ENCODE measurements at places on chromosomes 3 and 15.

- no peak for DNase-seq
Measured at GRCh38 chr3:108877901-108878300, 55.3 kb downstream of the TRAT1 start.

DNA sequence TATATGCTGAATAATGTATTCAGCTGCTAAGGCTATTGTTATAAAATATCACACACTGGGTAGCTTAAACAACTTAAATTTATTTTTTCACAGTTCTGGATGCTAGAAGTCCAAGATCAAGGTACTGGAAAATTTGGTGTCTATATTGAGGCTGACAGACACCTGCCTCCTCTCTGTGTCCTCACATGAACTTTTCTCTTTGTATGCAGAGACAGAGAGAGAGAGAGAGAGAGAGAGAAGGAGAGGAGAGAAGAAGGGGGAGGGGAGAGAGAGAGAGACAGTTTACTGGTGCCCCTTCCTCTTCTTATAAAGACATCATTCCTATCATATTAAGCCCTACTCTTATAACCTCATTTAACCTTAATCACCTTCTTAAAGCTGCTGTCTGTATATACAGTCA lies 320.1 kb upstream of the THBS1 start:
- DNase-seq: no peak

DNA sequence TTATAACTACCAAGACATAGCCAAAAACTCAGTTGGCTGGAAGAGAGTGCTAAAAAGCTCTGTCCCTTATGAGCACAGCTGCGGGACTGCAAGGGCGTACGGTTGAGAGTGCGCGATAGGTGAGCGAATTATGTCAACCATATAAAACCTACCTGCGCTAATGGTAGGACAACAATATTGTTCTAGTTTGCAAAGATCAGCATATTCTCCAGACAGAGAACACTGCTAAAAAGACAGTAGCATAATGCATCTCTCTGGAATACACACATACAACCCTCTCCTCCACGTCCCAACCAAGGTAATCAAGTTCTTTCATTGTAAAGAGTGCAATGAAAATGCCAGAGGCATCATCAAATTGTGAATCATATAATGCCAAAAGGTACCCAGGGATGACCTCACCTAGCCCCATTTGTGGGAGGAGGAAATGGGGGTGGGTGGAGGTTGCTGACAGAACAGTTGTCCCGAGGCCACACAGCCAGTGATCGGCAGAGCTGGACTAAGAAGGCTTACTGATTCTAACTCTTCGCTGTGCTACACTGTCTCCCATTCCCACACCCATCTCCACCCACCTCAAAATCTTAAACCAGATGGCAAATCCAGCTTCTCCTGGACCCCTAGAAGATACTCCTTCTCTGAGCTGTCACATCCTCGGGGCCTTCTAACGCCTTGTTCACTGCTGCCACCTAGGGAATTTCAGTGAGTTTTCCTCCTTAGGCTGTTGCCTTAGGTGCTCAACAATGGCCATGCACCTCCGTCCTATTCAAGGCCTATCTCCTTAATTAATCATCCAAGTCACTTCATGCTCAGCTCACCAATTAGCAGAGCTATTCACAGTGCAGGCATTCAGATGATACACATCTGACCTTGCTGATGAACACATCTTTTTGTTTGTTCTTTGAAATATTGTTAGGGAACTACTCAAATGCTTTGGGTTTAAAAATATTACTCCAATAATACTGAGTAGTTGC lies 60.7 kb downstream of the RPL22L1 start:
- DNase-seq: peak; percentile 48

- no peak for DNase-seq
Measured at GRCh38 chr3:51024765-51025632, 350.3 kb downstream of the DOCK3 start.

- DNase-seq: no peak
Measured at GRCh38 chr3:42689421-42690014, 4.2 kb downstream of the KLHL40 start.

DNA sequence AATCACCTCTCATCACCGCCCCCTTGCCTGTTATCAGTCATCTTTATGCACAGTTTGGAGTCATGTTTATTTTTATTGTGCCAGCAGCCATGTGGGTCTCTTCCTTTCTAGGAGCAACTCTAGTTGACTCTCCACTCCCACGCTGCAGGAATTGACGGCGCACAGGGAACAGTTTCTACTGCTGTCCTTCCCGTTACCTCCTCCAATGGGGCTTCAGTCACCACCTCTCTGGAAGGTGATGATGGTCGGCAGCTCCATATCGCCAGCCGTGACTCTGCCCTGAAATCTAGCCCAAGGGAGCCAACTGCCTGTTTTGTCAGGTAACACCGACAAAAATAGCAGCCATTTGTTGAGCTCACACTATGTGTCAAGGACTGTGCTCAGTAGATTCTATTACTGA lies 35.6 kb upstream of the FAM107A start:
- DNase-seq: no peak

DNA sequence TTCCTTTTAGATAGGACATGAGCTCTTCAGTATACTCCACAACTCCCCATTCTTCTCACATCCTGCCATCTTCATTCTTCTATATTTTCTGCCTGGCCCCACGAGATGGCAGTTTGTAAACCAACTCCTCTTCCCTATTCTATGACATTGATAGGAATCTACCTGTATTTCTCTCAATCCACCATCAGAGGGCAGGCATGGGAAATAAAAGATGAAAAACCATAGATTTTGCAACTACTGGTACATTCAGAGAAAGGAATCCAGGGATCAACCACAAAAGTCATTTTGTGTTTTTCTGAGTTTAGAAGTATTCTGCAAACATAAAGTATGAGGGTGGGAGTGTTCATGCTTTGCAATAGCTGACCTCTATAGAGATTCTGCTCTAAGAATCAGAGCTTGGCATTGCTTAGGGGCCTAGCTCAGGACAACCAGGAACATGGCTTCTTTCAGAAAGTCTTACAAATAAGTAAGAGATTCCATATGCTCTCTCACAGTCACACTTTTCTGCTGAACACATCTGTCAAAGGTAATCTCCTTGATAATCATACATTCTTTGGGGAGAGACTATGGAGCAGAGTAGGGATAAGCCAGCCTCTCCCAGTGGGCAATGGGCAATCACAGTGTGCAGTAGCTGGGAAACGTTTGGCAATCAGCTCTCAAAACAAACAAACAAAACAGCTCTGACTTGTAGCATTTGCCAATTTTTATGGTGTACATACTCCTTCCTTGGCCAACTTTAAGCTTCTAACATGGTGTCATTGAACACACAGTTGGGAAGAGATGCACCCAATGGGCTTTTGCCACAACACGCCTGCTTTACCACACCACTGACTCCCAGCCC lies 43.1 kb upstream of the SLC25A36 start:
- DNase-seq: peak; percentile 72

- DNase-seq: no peak
Measured at GRCh38 chr3:14489641-14490040, 50.5 kb downstream of the GRIP2 start.

- DNase-seq: peak; percentile 3
Measured at GRCh38 chr15:42084465-42085235, 9.7 kb downstream of the PLA2G4D start.

- no peak for DNase-seq
Measured at GRCh38 chr3:129473769-129474152, 33.7 kb downstream of the IFT122 start.

GRCh38 chr3:177220136-177220974 lies 23.1 kb upstream of the TBL1XR1 start:
- no peak for DNase-seq

- DNase-seq: peak; percentile 55
Measured at GRCh38 chr3:36677331-36678007, 86.9 kb downstream of the DCLK3 start.

DNA sequence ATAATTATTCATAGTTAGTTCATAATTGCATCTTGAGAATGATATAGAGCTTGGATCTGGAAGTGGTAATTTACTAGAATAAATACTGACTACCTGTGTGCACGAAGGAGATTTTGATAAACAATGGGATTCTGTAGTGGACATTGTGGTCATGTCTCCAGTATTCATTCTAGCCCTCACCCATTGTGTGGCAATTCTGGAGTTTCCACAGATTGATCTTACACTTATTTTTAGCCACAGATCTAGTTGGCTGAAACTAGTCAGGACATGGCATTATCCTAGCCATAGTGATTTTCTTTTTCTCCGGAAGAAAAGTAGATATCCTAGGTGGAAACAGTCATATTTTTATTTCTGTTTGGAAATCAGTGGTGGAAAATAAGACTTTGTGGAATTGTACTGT lies 833.1 kb downstream of the NAALADL2 start:
- no peak for DNase-seq

DNA sequence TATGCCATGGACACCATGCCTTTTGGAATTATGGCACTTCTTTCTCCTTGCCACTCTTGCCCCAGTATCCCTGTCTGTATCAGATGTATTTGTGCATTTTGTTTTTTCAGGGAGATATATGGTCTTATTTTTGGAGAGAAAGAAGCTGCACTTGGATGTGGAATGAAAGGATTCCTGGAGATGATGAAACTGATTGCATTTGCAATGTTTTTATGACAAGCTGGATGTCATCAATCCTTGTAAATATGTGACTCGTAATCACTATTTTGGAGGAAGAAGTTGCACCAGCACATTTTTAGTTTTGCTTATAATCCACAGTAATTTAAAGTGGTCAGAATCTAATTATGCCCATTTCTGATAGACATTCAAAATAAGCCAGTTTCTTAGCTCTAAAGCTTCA lies 165.0 kb downstream of the NR1D2 start:
- no peak for DNase-seq

- DNase-seq: no peak
Measured at GRCh38 chr15:42507514-42507913, 12.1 kb downstream of the SNAP23 start.

DNA sequence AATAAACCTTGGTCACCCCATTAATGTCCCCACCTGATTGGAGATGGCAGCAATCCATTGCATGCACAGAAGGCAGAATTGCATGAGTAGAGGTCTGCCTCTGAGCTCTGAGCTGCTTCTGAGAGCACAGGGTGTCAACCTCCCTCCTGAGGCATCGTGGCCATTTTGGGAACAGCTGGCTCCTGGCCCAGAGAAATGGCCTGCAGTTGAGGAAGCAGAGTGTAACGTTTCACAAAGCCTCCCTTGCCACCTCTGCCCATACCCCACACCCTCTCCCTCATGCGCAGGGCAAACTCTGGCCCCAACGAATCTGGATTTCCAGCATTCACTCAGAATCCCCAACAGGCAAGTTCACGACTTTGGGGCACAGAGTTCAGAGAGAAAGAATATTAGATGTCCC lies 198.9 kb downstream of the ADAMTS9 start:
- no peak for DNase-seq

DNA sequence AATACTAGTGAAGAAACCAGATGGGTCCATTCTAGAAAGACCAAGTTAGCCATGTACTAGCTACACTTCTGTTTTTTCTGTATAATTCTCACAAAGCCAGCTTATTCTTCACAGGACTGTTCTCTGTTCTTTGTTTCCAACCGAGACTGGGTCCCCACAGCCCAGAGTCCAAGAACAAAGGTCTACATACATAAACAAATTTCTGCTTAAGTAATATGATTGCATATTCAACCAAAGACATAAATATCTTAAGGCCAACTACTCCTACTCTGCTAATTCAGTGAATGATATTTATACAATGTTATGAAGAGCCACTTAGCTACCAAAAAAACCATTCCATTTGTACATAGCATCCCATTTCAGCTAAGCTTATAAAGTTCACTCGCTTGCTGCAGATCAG lies 299.8 kb upstream of the CCDC54 start:
- DNase-seq: no peak

DNA sequence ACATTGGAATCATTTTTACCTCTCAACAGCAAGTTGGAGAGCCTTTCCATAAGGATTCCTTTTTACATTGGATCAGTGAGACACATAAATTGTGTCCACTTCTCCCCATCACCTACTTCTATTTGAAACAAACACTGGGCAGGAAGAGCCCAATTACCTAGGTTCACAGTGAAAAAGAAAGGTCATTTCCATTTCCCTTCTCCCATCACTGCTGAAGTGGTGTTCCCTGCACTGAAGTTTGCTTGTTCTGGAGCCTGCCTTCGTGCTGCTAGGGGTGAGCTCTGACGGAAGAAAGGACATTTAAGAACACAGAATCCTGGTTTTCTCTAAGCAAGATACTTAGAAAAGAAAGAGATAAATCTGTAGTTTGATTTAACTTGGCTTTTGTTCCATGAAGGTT lies 123.8 kb upstream of the ZBTB20 start:
- no peak for DNase-seq

DNA sequence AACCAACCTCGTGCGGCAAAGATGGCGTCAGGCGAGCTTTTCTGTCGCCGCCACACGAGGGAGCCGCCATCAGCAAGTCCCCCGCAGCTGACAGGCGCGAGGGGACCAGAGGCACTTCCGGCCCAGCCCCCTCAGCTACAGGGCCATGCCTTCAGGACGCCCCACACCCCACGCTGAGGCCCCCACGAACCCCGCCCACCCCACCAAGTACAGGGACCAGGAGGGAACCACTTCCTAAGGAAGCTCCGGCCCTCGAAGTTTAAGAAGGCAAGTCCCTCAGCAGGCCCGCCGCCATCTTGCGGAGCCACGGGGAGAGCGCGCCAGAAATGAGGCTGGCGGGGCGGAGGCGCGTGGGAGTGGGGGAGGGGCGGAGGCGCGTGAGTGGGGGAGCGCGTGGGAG lies 790 bp downstream of the DAZL start:
- no peak for DNase-seq

DNA sequence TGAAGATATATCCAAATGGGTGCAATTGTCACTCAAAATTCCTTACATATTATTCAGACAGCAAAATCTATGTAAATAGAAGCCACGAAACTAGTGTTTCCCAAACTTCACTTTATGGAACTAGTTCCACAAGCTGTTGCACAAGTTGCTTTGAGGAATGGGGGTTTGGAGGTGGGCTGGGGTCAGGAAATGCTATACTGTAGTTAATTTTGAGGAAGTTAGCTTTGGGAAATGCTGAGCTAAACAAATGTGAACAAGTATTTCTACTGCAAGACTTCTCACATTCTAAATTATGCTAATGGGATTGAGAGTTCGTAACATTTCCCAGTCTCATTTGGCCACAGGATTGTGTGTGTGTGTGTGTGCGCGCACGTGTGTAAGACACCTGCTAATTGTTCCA lies 28.7 kb upstream of the SAMMSON start:
- no peak for DNase-seq

DNA sequence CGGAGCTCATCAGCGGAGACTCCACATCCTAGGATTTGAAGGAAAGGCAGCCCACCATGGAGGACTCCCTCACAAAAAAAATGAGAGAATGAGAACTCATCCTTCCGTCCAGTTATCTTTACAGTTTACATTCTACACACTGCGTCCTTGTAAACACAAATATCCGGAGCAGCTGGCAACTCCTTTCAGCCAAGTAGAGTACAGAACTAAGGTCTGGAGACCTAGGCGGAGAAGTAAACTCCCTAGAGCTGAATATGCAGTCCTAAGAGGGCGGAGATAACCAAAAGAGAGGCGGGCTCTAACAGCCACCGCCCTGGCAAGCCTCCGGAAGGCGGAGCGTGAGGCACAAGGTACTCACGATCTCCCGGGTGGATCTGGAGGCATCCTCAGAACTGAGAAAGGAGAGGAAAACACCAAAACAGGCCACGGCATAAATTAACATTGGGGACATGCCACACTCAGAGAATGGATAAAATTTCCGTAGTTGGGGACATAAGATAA lies 924 bp upstream of the SIN3A start:
- DNase-seq: peak; percentile 41
